ENCODE measurements at places on chromosomes 2 and 18. TPM values are rescaled to one million over a fixed set of nuclear protein-coding genes. Genes with fewer than 3 reads are reported as not detected.

DNA sequence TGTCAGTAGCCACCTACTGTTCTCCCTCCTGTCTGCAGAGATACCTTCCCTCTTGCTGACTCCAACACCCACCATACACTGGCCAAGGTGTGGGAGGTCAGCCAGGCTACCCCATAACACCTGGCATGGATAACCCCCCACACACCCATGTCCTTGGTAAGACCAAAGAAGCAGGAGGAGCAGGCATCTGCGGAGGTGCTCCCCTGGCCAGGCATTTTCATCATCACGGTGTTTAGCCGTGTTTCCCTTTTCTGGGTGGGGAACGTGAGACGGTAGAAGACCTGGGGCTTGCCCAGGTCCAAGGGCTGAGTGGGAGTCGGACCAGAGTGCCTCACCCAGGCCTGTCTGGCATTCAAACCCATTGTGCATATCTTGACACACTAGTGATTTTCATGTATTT is 150.3 kb downstream of the SMAD7 start:
- no peak for DNase-seq

DNA sequence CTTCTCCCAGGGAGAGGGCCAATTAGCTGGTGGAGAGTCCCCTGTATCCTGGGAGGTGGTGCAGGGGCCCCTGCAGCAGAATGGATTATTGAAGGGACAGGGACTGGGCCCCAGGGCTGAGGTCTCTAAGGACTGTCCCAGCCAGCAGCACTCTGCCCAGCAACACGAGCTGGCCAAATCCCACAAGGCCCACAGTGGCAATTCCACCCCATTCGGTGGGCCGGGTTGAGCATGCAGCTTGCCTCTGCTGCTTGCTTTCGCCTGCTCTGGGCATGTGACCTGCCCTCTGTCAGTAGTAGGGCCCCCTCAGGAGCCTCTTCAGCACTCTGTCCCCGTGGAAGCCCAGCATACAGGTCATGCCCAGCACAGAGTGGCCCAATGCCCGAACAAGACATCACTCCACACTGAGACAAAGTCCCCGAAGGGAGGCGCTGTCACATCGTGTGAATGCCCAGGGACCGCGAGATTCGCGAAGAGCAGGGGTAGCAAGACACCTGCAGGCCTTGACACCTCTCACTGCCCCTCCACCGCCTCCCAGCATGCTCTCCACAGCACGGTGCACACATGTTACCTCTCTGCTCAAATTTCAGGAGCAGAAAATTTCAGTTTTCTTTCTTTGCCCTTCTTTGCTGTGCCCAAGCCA is 65.4 kb downstream of the CRACDL start:
- DNase-seq, result no peak

DNA sequence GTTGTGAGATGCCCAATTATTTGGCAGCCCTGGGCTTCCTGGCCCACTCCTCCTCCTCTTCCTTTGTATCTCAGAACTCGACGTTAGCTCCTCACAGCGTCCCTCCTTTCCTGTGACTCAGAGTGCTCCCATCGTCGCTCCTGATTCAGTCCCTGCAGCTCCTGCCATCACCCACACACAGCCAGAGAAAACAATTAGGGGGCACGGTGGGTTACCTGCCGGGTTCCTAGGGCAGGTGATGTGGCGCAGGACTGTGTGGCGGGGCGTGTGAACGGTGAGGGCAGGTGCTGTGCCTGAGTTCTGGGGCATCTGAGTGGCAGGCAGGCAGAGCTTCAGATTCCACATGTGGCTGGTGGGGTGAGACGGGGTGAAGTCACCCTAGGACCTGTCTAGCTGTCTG is 42.6 kb downstream of the GLI2 start:
- no peak for DNase-seq

The DUSP11 gene
- 9.2 TPM for total RNA-seq
